NCI-H2171 (cell line): ENCODE measurements at places on chromosomes 12 and 14.
A peak's percentile ranks its signal among the peaks of the same experiment; 100 is the strongest.

DNA sequence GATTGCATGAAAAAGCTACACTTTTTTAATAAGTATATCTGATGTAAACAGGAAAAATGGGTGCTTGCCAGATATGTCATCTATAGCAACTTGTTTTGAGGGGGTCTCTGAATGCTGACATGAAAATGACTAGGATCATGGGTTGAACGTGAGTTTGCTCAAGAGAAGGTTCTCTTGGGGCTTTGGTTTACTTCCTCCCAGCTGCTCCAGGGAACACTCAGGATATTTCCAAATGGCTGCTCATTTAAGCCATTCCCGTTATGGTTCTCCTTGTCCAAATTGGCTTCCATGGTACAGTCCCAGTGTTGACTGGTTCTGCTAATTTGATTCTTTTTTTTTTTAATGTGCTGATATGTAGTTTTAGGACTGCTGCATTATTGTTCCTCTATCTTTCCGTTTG lies 118.3 kb downstream of the ETV6 start:
- DNase-seq, result no peak

- no peak for DNase-seq
These were observed 6.9 kb downstream of the CCDC197 start for GRCh38 chr14:94004015-94004414.

DNA sequence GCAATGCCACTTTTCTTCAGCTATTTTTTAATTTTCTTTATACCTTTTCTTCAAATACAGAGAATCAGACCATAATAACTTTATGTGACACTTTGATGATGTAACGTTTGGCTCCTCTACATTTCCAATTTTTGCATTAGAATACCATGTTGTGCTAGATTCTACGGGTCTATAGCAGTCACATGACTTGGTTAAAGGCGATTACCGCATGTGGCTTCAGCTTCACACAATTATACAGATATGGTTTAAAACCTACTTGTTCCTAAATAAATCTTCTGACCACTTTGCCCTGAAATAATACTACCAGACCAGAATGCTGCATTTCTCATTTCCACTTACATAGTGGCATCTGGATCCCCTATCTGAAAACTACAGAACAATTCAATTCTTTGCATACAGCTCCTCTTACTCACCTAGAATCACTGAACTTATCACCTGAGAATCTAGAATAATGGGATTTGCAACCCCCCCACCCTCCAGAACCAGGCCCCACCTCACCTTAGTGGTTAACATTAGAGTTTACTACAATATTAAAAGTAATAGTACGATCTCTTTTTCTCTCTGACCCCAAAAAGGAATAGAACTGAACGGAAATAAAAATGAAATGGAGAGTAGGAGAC lies 1.3 kb downstream of the MAX start:
- DNase-seq, result no peak

GRCh38 chr14:105313381-105314286 lies 914 bp upstream of the PACS2 start:
- DNase-seq, result peak; percentile 81

GRCh38 chr14:100042286-100042685 lies 22.9 kb upstream of the EVL start:
- no peak for DNase-seq

DNA sequence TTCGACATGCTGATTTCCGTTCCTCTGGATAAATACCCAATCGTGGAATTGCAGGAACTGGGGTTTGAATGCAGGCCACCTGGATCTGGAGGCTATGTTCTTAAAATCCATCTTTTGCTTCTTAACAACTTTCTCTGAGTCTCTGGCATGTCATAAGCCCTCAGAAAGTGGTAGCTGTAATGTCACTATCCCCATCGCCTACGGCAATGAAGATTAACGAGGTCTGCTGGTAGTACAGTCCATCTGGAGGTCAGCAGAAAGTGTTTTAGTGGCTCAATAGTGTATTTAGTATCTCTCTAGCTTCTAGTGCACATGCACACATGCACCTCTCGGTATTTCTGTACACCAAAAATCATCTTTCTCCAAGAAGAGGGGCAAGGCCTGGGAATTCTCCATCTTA lies 130.3 kb upstream of the NOS1 start:
- no peak for DNase-seq

DNA sequence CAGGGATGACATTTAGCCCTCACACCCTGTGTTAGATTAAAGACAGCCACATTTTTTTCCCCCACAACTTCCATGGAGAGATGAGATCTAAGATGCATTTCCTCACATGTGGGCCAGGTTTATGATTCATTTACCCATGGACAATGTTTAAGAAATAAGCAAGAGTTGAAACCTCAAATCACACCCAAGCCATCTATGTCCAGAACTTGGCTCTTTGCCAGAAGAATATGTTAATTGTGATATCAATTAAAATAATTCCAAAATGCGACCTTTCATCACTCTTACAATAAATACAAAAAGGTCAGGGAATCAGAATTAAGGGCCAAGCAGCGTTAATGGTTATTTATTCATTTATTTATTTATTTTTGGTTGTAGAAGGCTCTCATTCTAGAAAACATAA lies 1376.9 kb upstream of the TMEM132C start:
- DNase-seq, result no peak

- DNase-seq, result no peak
These were observed 18.3 kb upstream of the TSPAN11 start for GRCh38 chr12:30908076-30908721.

- DNase-seq, result no peak
These were observed 23.1 kb upstream of the KCNK10 start for GRCh38 chr14:88346048-88346639.

DNA sequence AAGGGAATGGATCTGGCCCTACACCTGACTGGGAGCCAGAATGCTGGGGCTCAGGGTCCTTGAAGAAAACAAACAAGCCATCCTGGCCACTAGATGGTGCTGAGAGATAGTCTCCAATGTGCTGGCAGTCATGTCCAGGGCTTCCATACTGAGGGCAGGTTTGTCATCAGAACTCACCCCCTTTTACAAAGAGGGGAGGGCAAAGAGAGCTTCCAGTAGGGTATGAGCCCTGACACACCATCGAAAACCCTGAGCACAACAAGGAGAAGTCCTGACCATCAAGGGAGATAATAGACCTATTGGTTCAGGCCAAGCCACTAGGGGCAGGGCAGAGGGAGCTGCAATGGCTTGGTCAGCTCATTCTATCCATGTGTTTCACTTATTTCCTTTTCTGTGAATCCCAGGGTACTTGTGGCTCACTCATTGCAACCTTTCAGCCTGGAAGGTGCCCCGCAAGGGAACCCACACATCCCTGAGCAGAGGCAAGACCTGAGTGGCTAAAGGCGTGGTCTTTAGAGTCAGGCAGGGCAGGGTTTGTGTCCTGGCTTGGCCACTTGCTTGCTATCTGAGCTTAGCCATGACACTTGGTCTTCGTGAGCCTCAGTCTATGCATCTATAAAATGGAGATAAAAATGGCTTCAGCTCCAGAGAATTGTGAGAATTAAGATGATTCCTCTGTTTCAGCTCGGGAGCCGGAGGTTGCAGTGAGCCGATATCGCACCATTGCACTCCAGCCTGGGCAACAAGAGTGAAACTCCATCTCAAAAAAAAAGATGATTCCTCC lies 6.2 kb upstream of the PLEKHH1 start:
- DNase-seq, result peak; percentile 31

- DNase-seq, result no peak
These were observed 11.4 kb downstream of the AGAP2 start for GRCh38 chr12:57726884-57727757.

DNA sequence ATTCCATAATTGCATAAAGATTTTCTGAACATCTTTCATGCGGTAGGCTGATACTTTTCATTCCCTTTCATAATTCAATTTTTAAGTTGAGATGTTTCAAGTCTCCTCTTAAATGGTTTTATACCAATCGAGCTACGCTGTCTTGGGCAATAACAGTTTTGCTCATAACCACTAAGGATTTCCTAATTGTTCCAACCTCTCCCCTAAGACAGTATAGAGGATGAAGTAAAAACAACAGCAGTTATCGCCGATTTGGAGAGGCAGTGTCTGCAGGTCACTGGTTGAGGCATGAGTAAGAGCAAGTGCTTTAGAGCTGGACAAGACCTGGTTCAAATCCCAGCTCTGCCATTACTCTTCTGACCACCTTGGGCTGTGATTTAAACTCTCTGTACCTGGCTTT lies 6.9 kb upstream of the MED13L start:
- DNase-seq, result no peak

GRCh38 chr14:60093606-60094005 lies 1.9 kb downstream of the PCNX4 start:
- DNase-seq, result no peak

DNA sequence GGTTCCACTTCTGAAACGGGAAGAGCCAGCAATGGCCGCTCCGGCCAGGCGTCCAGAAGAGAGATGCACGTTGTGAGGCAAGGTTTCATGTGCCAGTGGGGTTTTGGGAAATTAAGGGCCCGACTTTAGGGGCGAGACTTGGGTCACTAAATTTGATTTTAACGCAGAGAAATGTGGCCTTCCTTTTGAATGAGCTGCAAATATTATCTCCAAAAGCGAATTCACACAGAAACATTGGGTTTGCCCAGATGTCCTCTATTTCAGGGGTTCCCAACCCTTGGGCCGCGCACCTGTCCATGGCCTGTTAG lies 2.3 kb upstream of the RNASE4 start:
- no peak for DNase-seq

DNA sequence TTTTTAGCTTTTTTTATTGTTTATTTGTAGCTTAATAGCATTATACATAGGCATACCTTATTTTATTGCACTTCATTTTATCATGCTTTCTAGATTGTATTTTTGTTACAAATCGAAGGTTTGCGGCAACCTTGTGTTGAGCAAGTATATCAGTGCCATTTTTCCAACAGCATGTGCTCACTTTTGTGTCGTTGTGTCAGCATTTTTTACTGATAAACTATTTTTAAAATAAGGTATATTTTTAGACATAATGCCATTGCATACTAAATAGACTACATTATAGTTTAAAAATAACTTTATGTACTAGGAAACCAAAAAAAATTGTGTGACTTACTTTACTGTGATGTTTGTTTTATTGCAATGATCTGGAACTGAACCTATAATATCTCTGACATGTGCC lies 56.2 kb upstream of the RESF1 start:
- DNase-seq, result no peak

- no peak for DNase-seq
These were observed 101.2 kb downstream of the EEA1 start for GRCh38 chr12:92827836-92828431.

DNA sequence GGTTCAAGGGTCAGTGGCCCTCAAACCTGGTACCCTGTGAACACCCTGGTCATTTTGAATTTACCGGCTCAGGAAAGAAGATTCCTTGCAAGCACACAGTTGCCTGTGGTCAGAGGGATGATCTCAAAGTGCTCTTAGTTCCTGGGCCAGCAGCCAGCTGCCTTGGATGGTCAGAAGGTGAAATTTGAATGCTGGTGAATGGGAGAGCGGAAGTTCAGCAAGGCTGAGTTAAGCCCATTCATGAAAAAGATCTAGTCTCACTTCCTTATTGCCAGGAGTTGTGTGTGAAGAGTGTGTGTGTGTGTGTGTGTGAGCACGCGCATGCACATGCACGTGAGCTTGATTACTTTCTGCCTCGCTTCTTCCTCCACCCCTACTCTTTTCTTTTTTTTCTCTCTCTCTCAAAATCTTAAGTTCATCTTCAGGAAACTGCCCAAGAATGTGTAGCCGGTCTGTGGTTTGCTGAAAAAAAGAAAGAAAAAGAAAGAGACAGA lies 155.5 kb upstream of the CCND2 start:
- no peak for DNase-seq

- no peak for DNase-seq
These were observed 112.9 kb downstream of the TMEM132D start for GRCh38 chr12:129790930-129791329.

DNA sequence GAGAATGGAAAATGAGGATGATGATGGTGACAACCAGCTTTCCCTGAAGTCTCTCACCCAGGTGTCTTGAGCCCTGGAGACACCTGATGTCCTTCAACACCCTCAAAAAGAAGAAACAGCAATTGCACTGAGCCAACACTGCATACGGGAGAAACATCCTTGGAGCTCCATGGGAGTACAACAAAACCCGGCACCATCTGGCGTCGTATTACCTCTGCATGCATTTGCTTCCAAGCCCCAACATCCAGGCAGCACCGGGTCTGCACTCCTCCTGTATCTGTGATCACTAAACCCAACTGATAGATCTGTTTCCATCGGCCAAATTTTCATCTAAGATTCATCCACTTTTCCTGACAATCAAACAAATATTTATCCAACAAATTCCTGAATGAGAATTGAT lies 249.9 kb downstream of the DPF3 start:
- peak; percentile 77 for DNase-seq

DNA sequence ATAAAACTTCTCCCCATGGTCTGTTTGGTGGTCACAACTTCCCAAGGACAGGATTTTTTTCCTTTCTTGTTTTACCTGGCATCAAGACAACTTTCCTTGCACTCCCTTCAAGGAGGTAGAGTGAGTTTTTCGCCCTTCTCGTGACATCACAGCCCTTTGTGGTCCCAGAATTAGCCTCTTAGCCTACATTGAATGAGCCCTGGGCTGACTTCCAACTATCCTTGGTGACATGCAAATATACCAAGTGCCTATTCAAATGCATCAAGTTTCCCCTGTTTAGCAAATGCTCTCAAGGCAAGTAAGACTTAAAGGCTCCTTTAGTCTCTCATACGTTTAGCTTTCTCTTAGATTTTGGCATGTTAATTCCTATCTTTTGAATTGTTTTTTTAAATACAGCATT lies 36.6 kb downstream of the TC2N start:
- DNase-seq, result no peak

- DNase-seq, result no peak
These were observed 66.0 kb downstream of the BMP4 start for GRCh38 chr14:53890611-53891101.

DNA sequence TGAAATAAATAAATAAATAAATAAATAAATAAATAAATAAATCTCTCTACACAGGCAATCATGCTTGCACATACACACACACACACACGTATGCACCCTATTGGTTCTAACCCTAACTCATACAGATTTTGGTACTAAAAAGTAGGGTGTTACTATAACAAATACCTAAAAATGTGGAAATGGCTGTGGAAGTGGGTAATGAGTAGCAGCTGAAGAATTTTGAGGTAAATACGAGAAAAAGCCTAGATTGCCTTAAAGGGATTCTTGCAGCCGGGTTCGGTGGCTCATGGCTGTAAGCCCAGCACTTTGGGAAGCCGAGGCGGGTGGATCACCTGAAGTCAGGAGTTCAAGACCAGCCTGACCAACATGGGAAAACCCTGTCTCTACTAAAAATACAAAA lies 15.7 kb upstream of the SLC2A3 start:
- DNase-seq, result no peak
